ENCODE measurements at places on chromosomes 16 and 17. TPM values are rescaled to one million over a fixed set of nuclear protein-coding genes. Genes with fewer than 3 reads are reported as not detected.

- H3K4me3 ChIP-seq: no peak overlapping the region
- H3K36me3 ChIP-seq: no peaks in the 10 kb centered on the region
Measured at GRCh38 chr17:46003907-46004748, 5.1 kb downstream of the STH start.

The SLC12A3 gene
- total RNA-seq: 0.26 TPM

- H3K4me3 ChIP-seq: no peak overlapping the region
- no peak overlapping the region for H3K27ac ChIP-seq
- H3K36me3 ChIP-seq: no peaks in the 10 kb centered on the region
- H3K27me3 ChIP-seq: no peaks in the 10 kb centered on the region
Measured at GRCh38 chr17:70053241-70054234, 21.5 kb upstream of the KCNJ16 start.

- peak overlapping the region; percentile 75 for H3K27ac ChIP-seq
- peak; percentile 94 for DNase-seq
- H3K36me3 ChIP-seq: no peaks in the 10 kb centered on the region
- H3K4me1 ChIP-seq: peaks cover 54% of the 10 kb centered on the region
- H3K27me3 ChIP-seq: no peaks in the 10 kb centered on the region
Measured at GRCh38 chr16:48409839-48410632, 24.8 kb upstream of the SIAH1 start.

The PFN1 gene
- 1,459 TPM for total RNA-seq

DNA sequence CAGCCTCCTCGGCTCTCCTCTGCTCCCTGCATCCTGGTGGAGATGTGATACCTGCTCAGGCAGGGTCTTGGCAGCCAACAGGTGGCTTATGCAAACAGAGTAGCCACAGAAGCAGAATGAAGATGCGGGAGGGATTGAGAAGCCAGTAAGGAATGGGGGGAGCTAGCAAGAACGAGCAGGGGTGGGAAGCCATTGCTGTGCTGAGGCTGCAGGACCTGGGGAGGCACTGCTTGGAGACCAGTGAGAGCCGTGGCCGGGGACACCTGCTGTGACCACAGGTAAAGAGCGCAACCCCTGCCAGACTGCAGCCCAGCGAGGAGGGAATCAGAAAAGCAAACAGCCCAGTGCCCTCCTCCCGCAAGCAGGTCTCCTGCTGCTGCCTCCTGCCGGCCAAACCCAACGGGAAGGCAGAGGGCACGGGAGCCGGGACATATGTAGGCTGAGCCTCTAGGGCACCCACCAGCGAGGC lies 14.7 kb downstream of the AIPL1 start:
- H3K27me3 ChIP-seq: peaks cover 84% of the 10 kb centered on the region
- no peaks in the 10 kb centered on the region for H3K36me3 ChIP-seq
- H3K27ac ChIP-seq: no peak overlapping the region
- no peak for DNase-seq

GRCh38 chr17:32834104-32834503 lies 42.8 kb downstream of the MYO1D start:
- H3K27me3 ChIP-seq: no peaks in the 10 kb centered on the region
- H3K27ac ChIP-seq: no peak overlapping the region
- H3K36me3 ChIP-seq: no peaks in the 10 kb centered on the region
- H3K4me3 ChIP-seq: no peak overlapping the region

The MTHFSD gene
- total RNA-seq: 23.4 TPM

- no peaks in the 10 kb centered on the region for H3K36me3 ChIP-seq
- H3K4me3 ChIP-seq: no peak overlapping the region
- H3K4me1 ChIP-seq: no peaks in the 10 kb centered on the region
- H3K27me3 ChIP-seq: no peaks in the 10 kb centered on the region
- H3K27ac ChIP-seq: no peak overlapping the region
Measured at GRCh38 chr17:81406117-81406953, 11.1 kb downstream of the BAHCC1 start.

- H3K36me3 ChIP-seq: 0 out of 2 replicates have a peak, but pooled peaks cover 4% of the 10 kb centered on the region
- peaks cover 19% of the 10 kb centered on the region for H3K4me1 ChIP-seq
Measured at GRCh38 chr16:1610071-1610898, 1.6 kb downstream of the IFT140 start.

The PRKCB gene
- total RNA-seq: not detected
